CD4-positive, alpha-beta T cell treated with Interleukin-2 at 100 ng/mL for 4 hours (primary cell): ENCODE measurements at places on chromosomes 2 and 18.

- no peak for DNase-seq
Measured at GRCh38 chr2:105847056-105847455, 102.3 kb downstream of the NCK2 start.

DNA sequence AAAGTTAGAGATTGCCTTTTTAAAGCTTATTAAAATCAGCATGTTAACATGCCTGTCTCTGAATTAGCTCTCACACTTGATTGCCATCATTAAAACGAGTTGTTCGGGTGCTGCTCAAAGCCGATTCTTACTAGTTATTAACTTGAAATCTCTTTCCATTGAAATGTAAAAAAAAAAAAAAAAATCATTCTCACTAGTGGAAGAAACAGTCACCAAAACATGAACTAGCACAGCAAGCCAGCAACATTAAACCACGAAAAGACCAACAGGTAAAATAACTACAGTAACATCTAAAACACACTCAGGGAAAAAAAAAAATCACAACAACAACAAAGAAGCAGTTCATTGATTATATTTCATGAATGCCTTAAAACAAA lies 264.5 kb downstream of the MEIS1 start:
- DNase-seq: no peak

DNA sequence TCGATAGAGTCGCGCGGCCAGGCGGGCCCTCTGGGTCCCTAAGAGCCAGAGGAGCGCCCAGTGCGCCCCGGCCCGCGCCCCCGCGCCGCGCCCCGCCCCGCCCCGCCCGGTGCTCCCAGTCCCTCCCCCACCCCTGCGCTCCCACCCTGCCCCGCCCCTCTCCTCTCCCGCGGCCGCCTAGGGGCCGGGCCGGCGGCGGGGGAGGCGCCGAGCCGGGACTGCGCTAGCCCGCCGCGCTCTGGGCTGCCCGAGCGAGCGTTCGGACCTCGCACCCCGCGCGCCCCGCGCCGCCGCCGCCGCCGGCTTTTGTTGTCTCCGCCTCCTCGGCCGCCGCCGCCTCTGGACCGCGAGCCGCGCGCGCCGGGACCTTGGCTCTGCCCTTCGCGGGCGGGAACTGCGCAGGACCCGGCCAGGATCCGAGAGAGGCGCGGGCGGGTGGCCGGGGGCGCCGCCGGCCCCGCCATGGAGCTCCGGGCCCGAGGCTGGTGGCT lies at the start of gene GPC1:
Gene GPC1 (plus strand): TSS at position 207 of the 491 bp plus-strand sequence. CDS start 256 bp downstream, at position 463.
- peak; percentile 53 for DNase-seq

DNA sequence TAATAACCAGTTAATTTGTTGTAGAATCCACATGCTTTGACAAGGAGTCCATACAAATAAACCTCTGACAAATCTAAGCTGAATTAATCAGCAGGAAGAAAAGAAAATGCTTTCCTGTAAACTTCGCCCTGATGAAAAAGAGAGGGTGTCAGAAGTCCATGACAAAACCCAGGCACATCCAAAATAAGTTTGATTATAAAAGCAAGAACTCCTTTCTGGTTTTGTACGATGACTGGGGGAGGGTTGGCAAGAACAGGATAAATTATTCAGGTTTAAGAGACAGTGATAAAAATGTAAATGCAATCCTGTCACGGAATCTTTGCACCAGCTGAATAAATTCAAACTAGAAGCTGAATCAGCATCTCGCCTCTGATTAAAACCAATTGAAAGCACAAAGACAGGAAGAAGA lies 469.2 kb upstream of the TNP1 start:
- DNase-seq: no peak
